GM23338 (cell line): ENCODE measurements at places on chromosomes 11 and 22. TPM values are rescaled to one million over a fixed set of nuclear protein-coding genes. Genes with fewer than 3 reads are reported as not detected.

GRCh38 chr22:26579331-26579886, 10.5 kb downstream of the TPST2 start:
- no peak for DNase-seq

ARHGAP20 gene
- polyA plus RNA-seq = 0.05 TPM in 1 of 2 replicates, not detected in the other

ASCL2 gene
- polyA plus RNA-seq = 0.57 and 0.73 TPM in 2 replicates

DNA sequence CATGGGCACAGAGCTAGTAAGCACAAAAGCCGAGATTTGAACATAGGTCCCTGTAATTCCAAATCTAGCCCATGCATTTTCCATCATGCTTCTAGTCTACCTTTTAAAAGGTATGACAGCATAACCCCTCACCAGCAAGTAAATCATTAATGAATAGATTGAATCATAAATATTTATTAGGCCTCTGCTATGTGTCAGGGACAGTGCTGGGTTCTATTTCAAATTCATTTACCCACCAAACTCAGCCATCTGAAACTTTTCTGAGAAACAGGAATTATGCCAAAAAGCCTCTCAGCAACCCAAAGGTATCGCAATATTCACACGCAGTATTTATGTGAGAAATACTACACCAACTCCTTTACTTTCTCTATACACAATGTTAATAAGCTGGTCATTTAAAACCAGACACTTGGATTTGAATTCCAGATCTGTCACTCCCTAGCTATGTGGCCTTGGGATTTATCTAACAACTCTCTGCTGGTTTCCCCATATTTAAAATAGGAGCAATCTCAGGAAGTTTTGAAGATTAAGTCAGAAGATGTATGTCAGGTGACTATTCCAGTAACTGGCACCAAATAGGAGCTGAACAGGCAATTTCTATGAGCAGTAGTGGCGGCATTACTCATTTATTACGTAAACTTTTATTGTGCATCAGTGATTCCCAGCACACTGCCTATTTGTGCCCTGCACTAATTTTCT, 191.4 kb downstream of the TENM4 start:
- no peak for DNase-seq

- DNase-seq = no peak
These were observed 17.0 kb downstream of the MICAL2 start for GRCh38 chr11:12127206-12127898.
